ENCODE measurements at places on chromosomes 4 and X.
A peak's percentile ranks its signal among the peaks of the same experiment; 100 is the strongest.

- no peak for DNase-seq
Observed at GRCh38 chrX:154799556-154800348, 5.5 kb downstream of the MPP1 start.

GRCh38 chrX:134599184-134599914, 58.9 kb downstream of the PLAC1 start:
- DNase-seq = no peak

GRCh38 chr4:136784326-136784725, 748.0 kb downstream of the PCDH18 start:
- no peak for DNase-seq

DNA sequence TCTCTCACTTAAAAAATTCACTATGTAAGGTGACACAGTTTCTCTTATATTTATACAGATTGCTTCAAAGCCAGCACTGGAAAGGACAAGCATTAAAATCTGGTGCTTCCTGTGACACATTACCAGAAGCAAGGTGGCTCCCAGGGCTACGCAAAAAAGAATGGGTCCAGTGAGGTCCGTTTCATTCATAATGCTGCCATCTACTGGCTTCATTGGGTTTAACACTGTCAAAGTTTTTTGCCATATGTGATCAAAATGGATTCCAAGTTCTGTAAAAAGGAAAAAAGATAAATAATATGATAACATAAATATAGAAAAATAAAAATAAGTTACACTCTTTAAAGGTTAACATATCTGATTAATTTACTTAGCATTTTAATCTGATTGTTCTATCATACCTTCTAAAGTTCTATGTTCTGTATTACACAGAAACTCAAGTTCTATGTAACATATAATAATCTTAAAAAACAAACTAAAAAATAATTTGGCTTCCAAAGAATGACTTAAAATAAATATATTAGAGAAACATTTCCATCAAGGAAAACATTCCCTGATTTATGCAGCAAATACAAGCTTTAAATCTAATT, 22.1 kb downstream of the YIPF7 start:
- peak; percentile 54 for DNase-seq

DNA sequence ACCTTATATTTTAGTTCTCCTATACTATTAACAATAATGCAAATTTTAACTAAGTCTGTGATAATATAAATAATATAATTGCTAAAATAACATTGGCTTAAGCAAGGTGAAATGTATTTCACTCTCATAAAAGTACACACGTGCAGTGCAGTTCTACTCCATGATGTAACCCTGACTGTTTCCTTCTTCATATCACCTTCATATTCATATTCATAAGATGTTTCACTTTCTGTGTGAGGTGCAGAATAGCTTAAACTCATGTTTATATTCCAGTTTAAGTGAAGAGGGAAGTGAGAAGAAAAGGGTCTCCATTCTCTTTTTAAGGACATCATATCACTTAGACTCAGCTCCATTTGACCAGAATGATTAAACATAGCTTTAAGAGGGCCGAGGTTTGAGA, 1810.0 kb upstream of the PCDH10 start:
- no peak for DNase-seq

- no peak for DNase-seq
Observed at GRCh38 chr4:184375027-184375426, 99.3 kb downstream of the IRF2 start.

- no peak for DNase-seq
Observed at GRCh38 chr4:181799561-181800069, 443.6 kb upstream of the TENM3 start.

DNA sequence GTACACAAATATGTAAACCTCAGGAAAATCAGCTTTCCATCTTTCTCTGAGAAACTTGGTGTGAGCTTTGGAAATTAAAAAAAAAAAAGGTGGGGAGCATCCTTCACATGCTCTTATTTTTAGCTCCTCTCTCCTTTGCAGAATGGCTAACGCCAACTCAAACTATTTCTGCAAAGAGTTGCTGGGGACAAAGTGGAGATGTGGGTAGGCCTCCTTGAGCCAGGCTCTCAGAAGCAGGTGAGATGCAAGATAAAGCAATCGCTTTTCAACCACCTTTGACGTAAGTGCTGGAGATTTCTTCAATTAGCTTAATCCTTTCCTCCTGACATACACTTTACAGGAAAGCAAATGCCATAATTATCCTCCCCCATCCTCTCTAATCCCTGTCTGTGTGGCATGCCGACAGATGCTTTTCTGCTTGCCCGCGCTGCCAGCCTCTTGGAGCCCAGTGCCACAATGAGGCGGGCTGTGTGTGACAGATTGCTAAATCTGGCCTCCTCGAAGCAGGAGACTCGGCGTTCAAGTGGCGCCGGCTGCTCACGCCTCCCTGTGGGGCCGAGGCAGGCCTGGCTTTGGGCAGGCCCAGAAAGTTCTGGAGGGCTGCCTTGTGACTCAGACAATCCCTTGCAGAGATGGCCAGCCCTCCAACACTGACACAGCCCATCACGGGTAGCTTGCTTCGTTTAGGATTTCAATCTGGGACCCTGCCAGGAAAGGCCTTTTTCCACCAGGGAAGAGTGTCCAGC, 64.9 kb upstream of the SOD3 start:
- no peak for DNase-seq

- no peak for DNase-seq
Observed at GRCh38 chr4:39305912-39306677, 60.1 kb downstream of the RFC1 start.

DNA sequence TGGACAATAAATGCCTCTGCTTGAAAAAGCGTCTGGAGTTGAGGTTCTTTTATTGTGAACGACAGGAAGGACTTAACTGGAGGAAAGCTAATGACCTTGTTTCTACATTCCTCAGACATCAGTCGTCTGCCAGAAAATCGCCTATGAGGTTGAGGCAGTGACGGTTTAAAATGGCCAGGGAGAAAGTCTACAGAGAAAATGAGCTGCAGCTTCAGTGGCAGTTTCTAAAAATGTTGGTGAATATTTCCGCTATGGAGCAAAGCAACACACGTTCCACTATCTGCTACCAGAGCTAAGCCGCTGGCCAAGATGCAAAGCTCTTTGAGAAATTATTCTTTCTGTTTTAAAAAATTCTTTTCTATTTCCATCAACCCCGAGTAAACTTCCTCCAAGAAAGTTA, 116.9 kb upstream of the GALNT7 start:
- no peak for DNase-seq

DNA sequence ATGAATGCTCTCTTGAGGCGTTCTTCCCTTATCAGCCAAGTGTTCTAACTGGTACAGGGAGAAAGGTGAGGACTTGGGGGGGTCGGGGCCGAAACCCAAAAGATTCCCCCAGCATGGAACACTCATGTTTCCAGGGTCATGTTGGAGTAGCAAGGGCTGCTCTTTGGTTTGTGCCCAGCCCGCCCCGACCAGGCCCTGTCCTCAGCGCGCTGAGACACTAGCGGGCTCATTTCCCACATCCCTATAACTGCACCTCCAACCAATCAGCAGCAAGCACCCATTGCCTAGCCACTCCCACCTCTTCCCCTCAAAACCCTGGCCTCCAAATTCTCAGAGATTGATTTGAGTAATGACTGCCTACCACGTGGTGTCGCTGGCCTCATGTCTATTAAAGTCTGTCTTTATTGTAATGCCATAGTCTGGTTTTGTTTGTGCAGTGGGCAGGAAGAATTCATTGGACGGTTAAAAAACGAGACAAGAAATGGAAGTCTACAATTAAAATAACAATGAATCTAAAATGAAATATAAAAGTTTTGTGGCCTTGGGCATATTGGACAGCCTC, 1928.4 kb downstream of the STIM2 start:
- DNase-seq = no peak

- no peak for DNase-seq
Observed at GRCh38 chrX:78314561-78314960, 12.8 kb downstream of the CYSLTR1 start.

DNA sequence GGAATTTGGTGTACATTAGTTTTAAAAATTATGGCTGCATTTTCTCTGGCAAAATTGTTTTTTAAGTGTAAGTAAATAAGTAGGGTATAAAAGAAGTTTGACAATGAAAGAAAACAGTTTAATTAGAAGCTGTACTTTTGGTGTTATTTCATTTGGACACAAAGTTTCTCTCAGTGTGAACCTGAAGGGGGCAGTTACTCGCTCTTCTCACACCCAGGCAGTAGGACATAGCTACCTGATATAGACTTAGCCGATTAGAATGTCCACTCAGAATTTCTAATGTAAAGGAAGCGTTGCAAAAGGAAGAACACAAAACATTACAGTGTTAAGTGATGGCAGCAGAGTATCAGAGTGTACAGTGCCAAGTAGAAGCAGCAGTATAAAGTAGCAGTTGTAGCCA, 311.9 kb upstream of the TECRL start:
- DNase-seq = no peak

GRCh38 chr4:73589261-73589847, 30.9 kb downstream of the RASSF6 start:
- DNase-seq = no peak

GRCh38 chrX:24002167-24002566, 24.8 kb downstream of the KLHL15 start:
- DNase-seq = peak; percentile 33

DNA sequence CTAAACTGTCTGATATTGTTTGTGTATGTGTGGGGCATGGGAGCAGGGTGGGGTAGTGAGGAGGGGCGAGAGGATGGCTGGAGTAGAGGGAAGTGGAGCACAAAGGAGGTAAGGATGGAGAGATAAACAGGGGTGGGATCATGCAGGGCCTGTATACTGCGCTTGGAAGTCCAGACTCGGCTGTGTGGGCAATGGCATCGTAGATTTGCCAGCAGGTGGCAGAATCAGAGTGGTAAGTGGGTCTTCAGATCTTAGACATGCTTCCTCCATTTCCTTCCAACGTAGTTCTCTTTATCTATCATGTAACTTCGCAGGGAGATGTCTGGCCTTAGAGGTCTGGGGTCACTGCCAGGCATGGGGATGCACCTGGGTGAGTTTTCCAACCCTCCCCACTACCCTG, 155.5 kb downstream of the PDGFRA start:
- no peak for DNase-seq

DNA sequence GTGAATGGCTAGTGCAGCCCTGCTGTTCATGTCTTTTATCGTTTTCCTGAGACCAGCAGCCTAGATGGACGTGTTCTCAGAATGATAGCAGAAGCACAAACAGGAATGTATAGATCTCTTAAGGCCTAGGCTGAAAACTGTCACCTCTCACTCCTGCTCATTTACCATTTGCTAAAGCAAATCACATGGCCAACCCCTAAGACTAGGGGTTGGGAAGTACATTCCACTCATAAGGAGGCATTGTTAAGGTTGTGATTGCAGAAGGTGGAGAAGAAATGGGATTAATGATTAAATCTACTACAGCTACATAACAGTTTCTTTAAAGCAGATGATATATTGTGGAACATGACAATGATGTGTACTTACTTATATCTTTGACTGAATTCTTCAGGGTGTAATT, 536.8 kb upstream of the FTHL17 start:
- no peak for DNase-seq

- no peak for DNase-seq
Observed at GRCh38 chrX:31260351-31260750, 188.5 kb upstream of the FTHL17 start.

DNA sequence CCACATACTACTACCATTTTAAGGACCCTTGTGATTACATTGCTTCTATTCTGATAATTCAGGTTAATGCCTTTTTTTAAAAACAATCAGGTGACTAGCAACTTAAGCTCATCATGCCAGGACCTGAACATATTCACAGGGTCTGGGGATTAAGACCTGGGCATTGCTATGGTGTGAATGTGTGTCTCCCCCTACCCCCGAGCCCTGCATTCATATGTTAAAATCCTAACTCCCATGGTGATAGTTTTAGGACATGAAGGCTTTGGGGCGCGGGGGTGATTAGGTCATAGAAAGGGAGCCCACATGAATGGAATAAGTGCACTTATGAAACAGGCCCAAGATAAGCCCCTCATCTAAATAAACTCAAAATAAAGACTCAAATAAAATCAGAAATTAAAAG, 734.4 kb upstream of the PABPC4L start:
- no peak for DNase-seq

Data from GM10248 (cell line).